ENCODE measurements at places on chromosomes 1 and 21.

DNA sequence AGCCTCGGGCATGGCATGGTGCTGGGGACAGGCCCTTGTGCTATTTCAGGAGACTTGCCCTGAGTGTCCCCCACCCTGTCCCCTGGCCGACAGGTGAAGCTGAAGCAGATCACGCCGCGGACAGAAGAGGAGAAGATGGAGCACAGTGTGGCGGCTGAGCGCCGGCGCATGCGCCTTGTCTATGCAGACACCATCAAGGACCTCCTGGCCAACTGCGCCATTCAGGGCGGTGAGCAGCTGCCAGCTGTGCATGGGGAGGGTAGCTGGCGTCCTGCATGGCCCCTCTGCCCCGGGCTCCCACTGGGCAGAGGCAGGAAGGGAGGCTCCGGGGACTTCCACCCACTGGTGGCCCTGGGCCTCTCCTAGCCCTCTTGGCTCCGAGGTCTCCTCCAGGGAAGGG, 28.9 kb downstream of the FAM151A start:
- no peak for DNase-seq

DNA sequence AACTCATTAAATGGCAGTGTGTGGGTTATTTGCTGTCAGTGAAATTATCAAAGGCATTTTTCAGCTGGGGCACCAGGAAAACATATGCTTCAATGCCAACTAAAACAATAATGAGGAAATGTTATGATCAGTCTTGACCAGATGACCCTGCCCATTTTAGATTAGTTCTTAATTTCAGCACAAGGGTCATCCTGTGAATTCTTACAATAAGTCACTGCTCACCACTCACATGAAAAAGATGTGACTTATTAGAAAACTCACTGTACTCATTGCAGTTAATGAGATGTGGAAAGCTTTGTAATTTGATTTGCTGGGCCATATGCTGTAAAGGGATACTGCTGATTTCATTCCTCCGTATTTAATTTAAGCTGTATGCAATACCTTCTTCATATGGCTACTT, 178.5 kb upstream of the LMO4 start:
- DNase-seq, result no peak

DNA sequence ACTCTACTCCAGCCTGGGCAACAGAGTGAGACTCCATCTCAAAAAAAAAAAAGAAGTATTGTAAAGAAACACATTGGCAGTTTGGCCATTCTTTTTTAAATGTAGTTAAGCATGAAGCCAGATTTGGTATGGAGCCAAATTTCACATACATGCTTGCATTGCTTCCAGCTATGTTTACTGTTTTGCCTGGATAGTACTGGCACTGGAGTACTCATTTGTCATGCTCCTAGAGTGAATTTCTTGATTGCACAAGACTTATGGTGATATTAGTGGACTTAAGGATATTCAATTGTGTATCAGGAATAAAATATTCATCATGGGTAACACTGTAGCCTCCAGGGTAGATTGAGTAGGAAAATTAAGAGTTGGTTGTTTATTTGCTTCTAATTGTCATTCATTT, 24.5 kb upstream of the SLC9A1 start:
- no peak for DNase-seq

GRCh38 chr1:225851805-225852204, 30.4 kb downstream of the TMEM63A start:
- no peak for DNase-seq

GRCh38 chr1:221805121-221805520, 63.2 kb upstream of the DUSP10 start:
- DNase-seq, result no peak

GRCh38 chr1:205042911-205043806, at the start of gene CNTN2:
Gene CNTN2, plus strand, starts transcription at chr1:205043212. Its CDS starts 9,974 bp downstream, at chr1:205053186.
- no peak for DNase-seq

- DNase-seq, result no peak
Measured at GRCh38 chr1:107451715-107452114, 310.9 kb downstream of the NTNG1 start.
